NCI-H2171 treated with DMSO at 0.1 percent for 48 hours (cell line): ENCODE measurements at places on chromosomes 12 and 14.

GRCh38 chr14:64937171-64937820, 5.2 kb downstream of the GPX2 start:
- DNase-seq, result peak; percentile 61

- no peak for DNase-seq
Observed at GRCh38 chr12:96083020-96083719, 47.8 kb upstream of the LTA4H start.

DNA sequence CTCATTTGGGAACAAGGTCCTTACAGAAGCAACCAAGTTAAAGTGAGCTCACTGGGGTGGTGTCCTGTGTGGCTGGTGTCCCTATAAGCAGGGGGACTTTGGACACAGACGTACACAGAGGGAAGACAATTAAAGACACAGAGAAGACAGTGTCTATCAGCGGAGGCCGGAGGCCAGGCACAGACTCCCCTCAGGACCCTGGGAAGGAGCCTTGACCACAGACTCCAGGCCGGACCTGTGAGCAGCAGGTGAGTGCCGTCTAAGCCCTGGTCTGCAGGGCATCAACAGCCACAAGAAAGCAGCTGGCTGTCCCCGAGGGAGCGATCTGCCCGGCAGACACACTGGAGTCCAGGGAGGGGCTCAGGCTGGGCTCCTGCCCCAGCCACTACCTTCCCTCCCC, 219.1 kb upstream of the C14orf180 start:
- no peak for DNase-seq

- no peak for DNase-seq
Observed at GRCh38 chr14:77092676-77093075, 5.4 kb upstream of the CIPC start.

- no peak for DNase-seq
Observed at GRCh38 chr14:65904988-65905387, 492.5 kb downstream of the FUT8 start.

DNA sequence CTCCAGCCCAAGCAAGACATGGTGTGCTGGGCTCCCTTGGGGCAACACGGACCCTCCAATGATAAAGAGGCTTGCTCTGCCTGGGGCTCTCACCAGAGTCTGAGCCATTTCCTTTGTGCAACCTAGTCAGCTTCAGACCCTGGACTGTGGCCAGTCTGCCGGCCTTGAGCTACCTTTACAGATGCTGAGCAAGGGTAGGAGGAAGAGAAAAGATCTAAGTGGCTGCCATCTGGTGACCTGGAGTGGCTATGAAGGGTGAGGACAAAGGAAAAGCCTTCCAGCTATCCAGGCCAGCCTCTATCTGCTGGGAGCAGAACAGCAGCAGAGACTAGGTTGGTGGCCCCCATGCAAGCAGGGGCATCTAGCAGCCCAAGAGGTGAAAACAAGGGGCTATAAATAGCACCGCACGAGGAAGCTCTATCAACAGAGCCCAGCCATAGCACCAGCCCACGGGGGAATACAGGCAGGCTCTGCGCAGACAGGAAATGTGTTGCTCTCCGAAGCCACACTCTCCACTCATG, 230.1 kb downstream of the FOXN3 start:
- DNase-seq, result no peak

DNA sequence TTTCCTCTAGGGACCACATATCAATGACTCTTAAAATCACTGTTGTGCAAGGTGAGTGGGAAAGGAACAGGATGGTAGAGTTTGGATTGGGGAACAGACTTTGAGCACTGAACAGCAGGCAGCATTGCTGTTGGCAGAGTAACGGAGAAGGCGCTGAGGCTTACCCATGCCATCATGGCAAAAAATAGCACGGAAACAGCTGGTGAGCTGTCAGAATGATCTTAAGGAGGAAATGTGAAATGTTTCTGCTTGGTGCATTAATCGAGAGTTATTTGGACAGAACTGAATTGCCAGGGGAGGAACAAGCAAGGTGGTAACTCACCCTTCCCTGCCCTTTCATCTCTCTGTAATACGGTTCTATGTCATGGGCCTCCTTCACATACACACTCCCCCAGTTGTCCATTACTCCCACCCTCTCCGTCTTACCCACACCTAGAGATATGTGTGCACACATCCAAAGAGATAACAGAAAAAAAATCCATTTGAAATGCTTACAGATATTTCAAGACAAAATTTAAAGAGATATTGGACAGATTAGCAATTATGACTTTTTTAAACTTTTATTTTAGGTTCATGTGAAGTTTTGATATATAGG, 572.5 kb downstream of the DIO2 start:
- DNase-seq, result peak; percentile 98

DNA sequence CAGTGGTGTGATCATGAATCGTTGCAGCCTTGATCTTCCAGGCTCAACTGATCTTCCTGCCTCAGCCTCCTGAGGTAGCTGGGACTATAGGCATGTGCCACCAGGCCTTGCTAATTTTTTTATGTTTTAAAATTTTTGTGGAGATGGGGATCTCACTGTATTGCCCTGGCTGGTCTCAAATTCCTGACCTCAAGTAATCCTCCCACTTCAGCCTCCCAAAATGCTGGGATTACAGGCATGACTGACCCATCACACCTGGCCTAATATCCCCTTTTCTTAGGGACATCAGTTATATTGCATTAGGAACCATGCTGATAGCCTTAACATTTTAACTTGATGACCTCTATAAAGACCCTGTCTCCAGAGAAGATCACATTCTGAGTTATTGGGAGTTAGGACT, 42.8 kb downstream of the RASSF3 start:
- DNase-seq, result no peak

- DNase-seq, result no peak
Observed at GRCh38 chr14:102451064-102451352, 58.6 kb downstream of the ANKRD9 start.

- no peak for DNase-seq
Observed at GRCh38 chr14:103195828-103196615, 72.8 kb downstream of the TNFAIP2 start.

- no peak for DNase-seq
Observed at GRCh38 chr14:92693998-92694795, 54.2 kb downstream of the LGMN start.

- DNase-seq, result no peak
Observed at GRCh38 chr12:83477696-83478095, 791.0 kb downstream of the TMTC2 start.

GRCh38 chr12:80849337-80849736, 88.4 kb downstream of the LIN7A start:
- no peak for DNase-seq
